ENCODE measurements at places on chromosomes 7 and 10. TPM values are rescaled to one million over a fixed set of nuclear protein-coding genes. Genes with fewer than 3 reads are reported as not detected.

The PRLHR gene
- not detected for total RNA-seq

The SLC26A4 gene
- total RNA-seq: not detected

The GIMAP7 gene
- 48.4 TPM for total RNA-seq

The ZNF239 gene
- total RNA-seq: 0.59 TPM

The PLCE1 gene
- not detected for total RNA-seq

The PRXL2A gene
- total RNA-seq: 4.6 TPM

DNA sequence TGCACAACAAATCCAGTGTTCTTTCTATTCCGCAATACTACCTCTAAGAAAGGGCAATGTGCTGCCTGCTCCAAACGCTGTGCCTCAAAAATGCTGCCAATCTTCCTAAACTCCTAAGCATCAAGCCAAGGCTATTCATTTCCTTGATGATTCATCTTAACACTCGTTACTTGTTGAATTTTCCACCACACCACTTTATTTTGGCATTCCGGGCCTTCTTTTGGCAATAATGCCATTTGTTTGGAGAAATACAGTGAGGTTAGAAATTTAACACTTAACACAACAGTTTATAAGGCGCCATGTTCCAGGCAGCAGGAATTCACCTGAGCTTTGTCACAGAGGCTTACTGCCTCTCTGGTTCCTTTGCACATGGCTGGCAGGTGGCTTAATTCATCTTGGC is 82.6 kb upstream of the ABCB5 start:
- H3K4me3 ChIP-seq: no peak overlapping the region
- no peak overlapping the region for H3K27ac ChIP-seq
- H3K4me1 ChIP-seq: no peaks in the 10 kb centered on the region
- no peaks in the 10 kb centered on the region for H3K27me3 ChIP-seq

DNA sequence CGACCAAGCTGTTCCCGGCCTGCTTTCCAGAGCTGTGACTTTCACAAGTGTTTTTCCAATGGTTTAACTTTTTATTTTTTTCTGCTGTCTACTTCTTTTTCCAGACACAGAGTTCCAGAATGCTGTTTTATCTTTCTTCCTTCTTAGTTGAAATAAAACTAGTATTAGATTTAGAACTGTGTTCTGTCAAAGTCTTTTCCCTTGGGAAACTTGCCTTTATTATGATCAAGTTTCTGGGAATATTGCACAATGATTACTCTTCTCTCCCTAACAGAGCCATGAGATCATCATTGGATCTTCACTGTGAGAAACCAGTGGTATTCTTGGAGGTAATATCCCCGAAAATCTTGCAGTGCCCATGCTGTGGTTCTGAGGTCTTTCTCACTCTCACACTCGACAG is 104.9 kb upstream of the KCND2 start:
- no peaks in the 10 kb centered on the region for H3K27me3 ChIP-seq
- H3K27ac ChIP-seq: no peak overlapping the region
- no peaks in the 10 kb centered on the region for H3K36me3 ChIP-seq
- DNase-seq: no peak
- no peaks in the 10 kb centered on the region for H3K4me1 ChIP-seq
- no peak overlapping the region for H3K4me3 ChIP-seq

GRCh38 chr7:158295966-158296797 is 291.4 kb downstream of the PTPRN2 start:
- H3K27me3 ChIP-seq: no peaks in the 10 kb centered on the region
- DNase-seq: no peak
- H3K27ac ChIP-seq: no peak overlapping the region
- H3K4me1 ChIP-seq: no peaks in the 10 kb centered on the region
- H3K4me3 ChIP-seq: no peak overlapping the region
- no peaks in the 10 kb centered on the region for H3K36me3 ChIP-seq

- H3K27ac ChIP-seq: no peak overlapping the region
- H3K27me3 ChIP-seq: no peaks in the 10 kb centered on the region
- H3K4me3 ChIP-seq: no peak overlapping the region
- H3K4me1 ChIP-seq: no peaks in the 10 kb centered on the region
Observed at GRCh38 chr7:2326951-2327350, 12.7 kb upstream of the SNX8 start.

- no peaks in the 10 kb centered on the region for H3K27me3 ChIP-seq
- H3K36me3 ChIP-seq: no peaks in the 10 kb centered on the region
- no peak for DNase-seq
Observed at GRCh38 chr7:84529480-84530205, 335.1 kb upstream of the SEMA3A start.

Data from CD4-positive, alpha-beta T cell (primary cell).